Activated naive CD8-positive, alpha-beta T cell treated with anti-CD3 and anti-CD28 coated beads, Interleukin-2, amount 10 ng/mL, durations not matched to agents 7 days and 5 days (primary cell): ENCODE measurements at places on chromosomes 3 and 15. TPM values are rescaled to one million over a fixed set of nuclear protein-coding genes. Genes with fewer than 3 reads are reported as not detected.
A peak's percentile ranks its signal among the peaks of the same experiment; 100 is the strongest.

GRCh38 chr3:157514371-157514895, 11.2 kb upstream of the VEPH1 start:
- DNase-seq = no peak
- no peak overlapping the region for H3K4me3 ChIP-seq
- H3K27me3 ChIP-seq = peaks cover 8% of the 10 kb centered on the region
- H3K27ac ChIP-seq = no peak overlapping the region
- H3K36me3 ChIP-seq = no peaks in the 10 kb centered on the region
- H3K4me1 ChIP-seq = no peaks in the 10 kb centered on the region

- no peaks in the 10 kb centered on the region for H3K27me3 ChIP-seq
- H3K27ac ChIP-seq = no peak overlapping the region
- H3K4me3 ChIP-seq = no peak overlapping the region
- peaks cover 15% of the 10 kb centered on the region for H3K4me1 ChIP-seq
- no peak for DNase-seq
Measured at GRCh38 chr3:40172560-40172959, 136.9 kb upstream of the EIF1B start.

DNA sequence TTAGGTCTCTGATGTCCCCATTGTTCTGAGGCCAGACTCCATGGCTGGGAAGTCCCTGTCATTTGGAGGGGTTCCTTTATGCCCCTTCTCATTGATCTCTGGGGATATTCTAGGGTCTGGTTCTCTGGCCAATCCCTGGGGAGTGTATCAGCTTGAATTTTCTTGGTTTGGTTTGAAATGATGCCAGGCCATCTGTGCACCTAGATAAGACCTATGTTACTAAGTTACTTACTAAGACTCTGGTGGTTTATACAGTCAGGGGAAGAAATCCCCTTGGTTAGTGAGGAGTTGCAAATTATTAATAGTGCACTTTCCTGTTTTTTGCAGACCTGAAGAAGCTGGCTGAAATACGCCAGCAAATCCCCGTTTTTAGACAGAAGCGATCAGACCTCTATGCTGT, 20.3 kb downstream of the NIT2 start:
- H3K36me3 ChIP-seq = peaks cover 35% of the 10 kb centered on the region
- H3K27me3 ChIP-seq = no peaks in the 10 kb centered on the region
- no peak for DNase-seq
- no peak overlapping the region for H3K27ac ChIP-seq
- peaks cover 3% of the 10 kb centered on the region for H3K4me1 ChIP-seq

DNA sequence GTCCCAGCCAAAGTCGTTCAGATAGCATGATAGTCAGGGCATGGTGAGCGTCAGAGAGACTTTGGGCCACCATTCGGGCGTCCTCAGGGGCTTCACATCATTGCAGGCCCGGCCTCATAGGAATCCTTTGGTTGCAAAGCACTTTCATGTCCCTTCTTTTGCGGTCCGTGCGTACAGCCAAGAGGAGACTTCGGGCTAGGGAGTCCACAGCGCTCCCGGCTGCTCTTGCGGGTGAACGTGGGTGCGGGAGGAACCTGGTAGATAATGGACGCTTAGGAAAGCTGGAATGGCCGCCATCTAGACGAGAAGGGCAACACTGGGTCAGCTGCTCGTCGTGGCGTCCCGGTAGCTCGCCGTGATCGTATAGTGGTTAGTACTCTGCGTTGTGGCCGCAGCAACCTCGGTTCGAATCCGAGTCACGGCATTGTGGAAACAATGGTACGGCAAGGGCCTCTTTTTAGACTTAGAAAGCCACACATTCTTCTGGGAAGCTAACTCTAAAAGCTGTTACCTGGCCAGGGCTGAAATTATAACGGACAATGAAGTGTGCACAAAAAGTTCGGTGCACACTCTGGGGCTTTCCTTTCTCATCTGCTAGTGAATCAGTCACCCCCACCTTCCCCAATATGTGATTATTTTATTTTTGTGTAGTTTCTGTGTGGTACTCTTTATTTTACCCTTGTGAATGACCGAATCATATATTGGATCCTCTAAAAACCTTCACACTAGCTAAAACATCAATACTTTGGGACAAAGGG, 13.2 kb upstream of the SHF start:
- peaks cover 20% of the 10 kb centered on the region for H3K4me1 ChIP-seq
- H3K36me3 ChIP-seq = no peaks in the 10 kb centered on the region
- no peak overlapping the region for H3K4me3 ChIP-seq
- no peak overlapping the region for H3K27ac ChIP-seq

DNA sequence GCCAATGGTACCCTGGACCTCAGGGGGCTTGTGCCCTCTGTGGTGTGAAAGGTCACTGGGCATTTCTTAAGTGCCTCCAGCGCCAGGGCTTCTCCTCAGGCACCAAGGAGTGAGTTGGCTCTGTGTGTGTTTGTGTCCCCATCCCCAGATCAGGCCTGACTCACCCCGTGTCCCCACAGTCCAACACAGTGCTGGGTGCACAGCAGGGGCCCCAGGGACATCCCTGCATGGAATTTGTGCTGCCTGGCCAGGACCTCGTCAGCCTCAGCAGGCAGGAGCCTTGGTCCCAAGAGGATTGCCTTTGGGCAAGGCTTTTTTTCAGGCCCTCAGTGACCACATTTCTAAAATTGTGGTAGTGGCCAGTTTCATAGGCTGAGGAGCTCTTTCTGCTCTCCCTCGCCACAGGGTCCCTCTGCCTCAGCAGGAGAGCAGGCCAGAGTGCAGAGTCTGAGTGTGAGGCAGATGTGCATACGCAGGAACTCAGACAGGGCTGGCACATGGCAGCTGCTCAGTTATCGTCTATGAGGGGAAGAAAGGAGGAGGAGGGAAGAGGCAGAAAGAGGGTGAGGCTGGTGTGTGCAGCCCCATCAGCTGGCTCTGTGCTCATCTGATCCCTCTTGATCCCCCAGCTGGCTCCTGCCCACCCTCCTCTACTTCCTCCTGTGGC, 215.6 kb downstream of the RPLP1 start:
- peak overlapping the region; percentile 77 for H3K27ac ChIP-seq
- peaks cover 53% of the 10 kb centered on the region for H3K4me1 ChIP-seq
- H3K27me3 ChIP-seq = peaks cover 7% of the 10 kb centered on the region
- no peaks in the 10 kb centered on the region for H3K36me3 ChIP-seq
- H3K4me3 ChIP-seq = peak overlapping the region; percentile 38

DNA sequence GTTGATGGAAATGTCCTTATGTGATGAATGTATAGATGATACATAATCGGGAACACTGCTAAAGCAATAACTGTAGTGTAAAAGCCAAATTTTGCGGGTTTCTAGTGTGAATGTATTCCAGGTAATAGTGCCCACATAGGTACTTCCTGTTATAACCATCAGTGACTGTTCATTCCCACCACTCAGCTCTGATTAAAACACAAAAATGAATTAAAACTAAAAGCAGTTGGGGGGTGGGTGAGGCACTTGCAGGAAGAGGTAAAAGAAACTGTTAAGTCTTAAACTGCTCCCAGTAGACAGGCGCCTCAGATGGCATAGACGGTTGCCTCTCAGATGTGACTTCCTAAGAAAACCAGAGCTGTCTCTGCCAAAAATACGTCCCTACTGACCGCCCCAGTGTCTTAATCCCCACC, 893 bp upstream of the MTHFS start:
- H3K36me3 ChIP-seq = peaks cover 26% of the 10 kb centered on the region
- peak overlapping the region; percentile 82 for H3K4me3 ChIP-seq
- no peaks in the 10 kb centered on the region for H3K27me3 ChIP-seq
- DNase-seq = no peak
- peaks cover 32% of the 10 kb centered on the region for H3K4me1 ChIP-seq
- peak overlapping the region; percentile 92 for H3K27ac ChIP-seq

- no peaks in the 10 kb centered on the region for H3K4me1 ChIP-seq
- no peak overlapping the region for H3K27ac ChIP-seq
Measured at GRCh38 chr3:160210341-160210740, 14.9 kb upstream of the C3orf80 start.

DNA sequence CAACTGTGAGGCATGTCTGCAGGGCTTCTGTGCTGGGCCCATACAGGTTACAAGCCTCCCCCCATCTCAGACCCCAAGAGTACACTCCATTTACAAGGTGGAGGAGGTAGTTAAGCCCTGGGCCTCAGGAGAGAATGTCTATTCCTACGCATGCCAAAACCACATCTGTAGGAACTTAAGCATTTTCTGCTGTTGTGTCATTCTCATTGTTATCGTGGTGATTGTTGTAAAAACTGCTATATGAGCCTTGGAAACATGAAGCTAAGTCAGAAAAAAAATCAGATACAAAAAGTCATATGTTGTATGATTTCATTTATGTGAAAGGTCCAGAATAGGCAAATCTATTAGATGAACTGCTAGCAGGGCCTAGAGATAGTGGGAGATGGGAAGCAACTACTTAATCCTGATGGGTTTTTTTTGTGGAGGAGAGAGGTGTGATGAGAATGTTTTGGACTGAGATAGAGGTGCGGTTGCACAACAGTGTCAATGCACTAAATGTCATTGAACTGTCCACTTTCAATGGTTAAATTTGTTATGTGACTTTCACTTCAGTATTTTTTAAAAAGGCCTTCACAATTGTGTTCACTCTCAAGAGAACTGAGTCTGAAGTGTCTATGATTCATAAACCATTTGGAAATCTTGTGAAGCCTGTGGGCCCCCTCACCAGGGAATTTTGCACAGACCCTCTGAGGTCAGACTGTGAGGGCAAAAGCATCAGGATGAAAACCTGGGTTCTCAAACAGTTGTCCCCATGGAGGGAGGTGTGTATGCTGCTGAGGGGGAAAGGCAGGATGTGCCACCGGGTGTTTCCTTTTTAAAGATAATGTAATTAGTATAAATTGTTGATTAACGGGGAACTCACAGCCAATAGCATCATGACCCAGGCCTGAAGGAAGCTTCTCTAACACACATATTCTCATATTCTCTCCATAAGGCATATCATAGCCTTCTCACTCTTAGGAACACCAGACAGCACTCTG, 3.2 kb downstream of the RTP3 start:
- no peaks in the 10 kb centered on the region for H3K36me3 ChIP-seq
- peaks cover 6% of the 10 kb centered on the region for H3K27me3 ChIP-seq
- H3K27ac ChIP-seq = no peak overlapping the region
- DNase-seq = no peak
- no peak overlapping the region for H3K4me3 ChIP-seq
- peaks cover 1% of the 10 kb centered on the region for H3K4me1 ChIP-seq

GRCh38 chr15:80090879-80091503, 31.5 kb downstream of the ZFAND6 start:
- no peak overlapping the region for H3K4me3 ChIP-seq
- H3K27me3 ChIP-seq = no peaks in the 10 kb centered on the region
- H3K4me1 ChIP-seq = peaks cover 7% of the 10 kb centered on the region
- H3K36me3 ChIP-seq = peaks cover 19% of the 10 kb centered on the region

GRCh38 chr3:120839120-120839519, 68.9 kb upstream of the STXBP5L start:
- peaks cover 6% of the 10 kb centered on the region for H3K27me3 ChIP-seq
- H3K27ac ChIP-seq = no peak overlapping the region
- H3K4me3 ChIP-seq = no peak overlapping the region
- DNase-seq = no peak
- no peaks in the 10 kb centered on the region for H3K4me1 ChIP-seq

Gene PRSS50
- not detected for total RNA-seq

Gene GPR176
- 0.14 TPM for total RNA-seq

Gene TMOD2
- total RNA-seq = 16.0 TPM
